ENCODE measurements at places on chromosomes 7 and 10.

- peaks cover 3% of the 10 kb centered on the region for H3K27me3 ChIP-seq
- H3K4me3 ChIP-seq = no peak overlapping the region
- H3K4me1 ChIP-seq = no peaks in the 10 kb centered on the region
- H3K36me3 ChIP-seq = no peaks in the 10 kb centered on the region
- no peak for DNase-seq
- H3K27ac ChIP-seq = no peak overlapping the region
Observed at GRCh38 chr7:142196066-142196840, 61.6 kb downstream of the PRSS58 start.

DNA sequence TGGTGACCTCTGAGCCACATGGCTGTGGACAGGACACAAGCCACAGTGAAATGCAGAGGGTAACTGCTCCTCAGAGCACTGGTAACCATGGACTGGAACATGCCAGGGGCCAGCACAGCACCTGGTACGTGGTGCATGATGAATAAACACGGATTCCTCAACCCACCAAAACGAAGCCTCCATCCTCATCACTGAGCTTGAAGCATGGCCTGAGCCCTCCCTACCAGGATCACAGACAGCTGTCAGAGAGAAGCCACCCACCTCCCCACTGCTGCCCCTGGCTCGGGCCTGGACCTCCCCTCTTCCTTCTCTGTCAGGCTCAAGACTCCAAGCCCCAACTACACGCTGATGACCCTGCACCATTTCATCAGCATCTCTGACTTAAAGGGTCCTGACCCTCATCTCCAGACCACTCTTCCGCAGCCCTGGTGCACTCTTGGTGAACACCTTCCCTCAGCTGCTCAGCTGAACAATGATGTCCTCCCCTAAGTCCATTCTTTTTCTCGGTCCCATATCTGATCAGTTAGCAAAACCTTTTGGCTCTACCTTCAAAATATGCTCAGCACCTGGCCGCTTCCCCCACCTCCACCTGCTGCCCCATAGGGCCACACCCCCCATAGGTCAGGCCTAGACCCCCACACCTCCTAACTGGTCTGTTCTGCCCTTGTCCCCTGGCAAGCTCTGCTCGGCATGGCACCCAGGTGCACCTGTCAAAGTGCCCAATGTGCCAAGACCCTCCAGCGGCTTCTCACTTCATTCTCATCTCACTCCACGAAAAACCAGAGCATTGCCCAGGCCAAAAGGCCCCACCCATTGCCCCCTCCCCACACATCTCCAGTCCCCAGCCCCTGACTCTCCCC, 141.1 kb downstream of the MAPK8 start:
- no peaks in the 10 kb centered on the region for H3K36me3 ChIP-seq
- no peak for DNase-seq
- no peak overlapping the region for H3K27ac ChIP-seq
- H3K4me1 ChIP-seq = no peaks in the 10 kb centered on the region
- no peak overlapping the region for H3K4me3 ChIP-seq

- H3K27ac ChIP-seq = no peak overlapping the region
- peaks cover 16% of the 10 kb centered on the region for H3K4me1 ChIP-seq
- H3K36me3 ChIP-seq = peaks cover 2% of the 10 kb centered on the region
- no peak overlapping the region for H3K4me3 ChIP-seq
Observed at GRCh38 chr10:90224791-90225566, 523.6 kb downstream of the KIF20B start.

DNA sequence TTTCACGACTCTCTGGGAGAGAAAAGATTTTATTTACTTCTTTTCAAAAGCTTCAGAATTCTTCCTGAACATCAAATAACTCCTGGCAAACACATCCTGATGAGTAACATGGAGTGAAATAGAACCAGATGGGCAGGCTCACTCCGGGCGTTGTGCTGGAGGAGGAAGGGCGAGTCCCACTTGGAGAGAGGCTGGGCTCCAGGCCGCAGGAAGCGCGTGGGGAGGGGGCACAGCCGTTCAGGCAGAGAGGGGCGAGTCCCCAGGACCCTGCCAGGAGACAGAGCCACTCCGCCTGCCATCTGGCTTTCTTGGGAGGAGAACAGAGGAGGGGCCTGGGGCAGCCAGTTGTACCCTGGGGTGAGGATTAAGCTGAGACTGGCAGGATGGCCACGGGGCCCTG, 265.9 kb upstream of the ZMIZ1 start:
- no peak for DNase-seq
- no peak overlapping the region for H3K27ac ChIP-seq
- no peaks in the 10 kb centered on the region for H3K36me3 ChIP-seq
- no peaks in the 10 kb centered on the region for H3K4me1 ChIP-seq

GRCh38 chr7:38451840-38452239, 178.4 kb upstream of the TARP start:
- H3K36me3 ChIP-seq = no peaks in the 10 kb centered on the region
- no peak for DNase-seq
- H3K4me1 ChIP-seq = peaks cover 4% of the 10 kb centered on the region
- H3K4me3 ChIP-seq = no peak overlapping the region
- H3K27ac ChIP-seq = no peak overlapping the region

DNA sequence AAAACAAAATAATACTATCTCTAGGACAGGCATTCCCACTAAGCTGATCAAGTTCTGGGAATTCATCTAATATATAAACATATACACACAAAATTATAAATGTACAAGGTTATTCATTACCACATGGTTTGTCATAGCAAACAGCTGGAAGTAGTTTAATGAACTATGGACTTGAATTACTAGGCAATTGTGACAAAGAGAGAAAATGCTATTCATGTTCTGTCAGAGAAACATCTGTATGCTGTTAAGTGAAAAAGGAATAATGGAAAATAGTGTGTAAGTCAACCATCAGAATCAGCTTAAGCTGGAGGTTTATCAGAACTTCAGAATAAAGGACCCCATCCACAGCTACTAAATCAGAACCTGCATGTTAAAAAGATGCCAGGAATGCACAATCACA, 2.8 kb downstream of the ZNF248 start:
- DNase-seq = no peak
- H3K4me3 ChIP-seq = no peak overlapping the region
- H3K36me3 ChIP-seq = peaks cover 24% of the 10 kb centered on the region
- peaks cover 2% of the 10 kb centered on the region for H3K27me3 ChIP-seq
- no peak overlapping the region for H3K27ac ChIP-seq

DNA sequence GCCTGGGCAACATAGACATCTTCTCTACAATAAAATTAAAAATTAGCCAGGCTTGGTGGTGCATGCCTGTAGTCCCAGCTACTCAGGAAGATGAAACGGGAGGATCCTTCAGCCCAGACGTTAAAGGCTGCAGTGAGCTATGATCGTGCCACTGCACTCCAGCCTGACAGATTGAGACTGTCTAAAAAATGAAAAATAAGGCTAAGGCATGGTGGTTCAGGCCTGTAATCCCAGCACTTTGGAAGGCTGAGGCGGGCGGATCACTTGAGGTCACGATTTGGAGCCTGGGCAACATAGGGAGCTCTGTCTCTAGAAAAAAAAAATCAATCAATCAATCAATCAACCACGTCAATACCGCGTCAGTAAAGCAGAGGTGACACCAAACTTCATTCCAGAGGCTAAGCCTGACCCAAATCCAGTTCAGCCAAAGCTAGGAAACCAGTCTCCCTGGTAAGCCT, 31.1 kb downstream of the MRPS24 start:
- no peak overlapping the region for H3K27ac ChIP-seq
- DNase-seq = no peak
- H3K27me3 ChIP-seq = peaks cover 5% of the 10 kb centered on the region
- peaks cover 7% of the 10 kb centered on the region for H3K36me3 ChIP-seq

GRCh38 chr7:129169686-129170440, 18.6 kb upstream of the SMO start:
- H3K36me3 ChIP-seq = peaks cover 4% of the 10 kb centered on the region
- no peaks in the 10 kb centered on the region for H3K27me3 ChIP-seq
- peak overlapping the region; percentile 46 for H3K27ac ChIP-seq
- DNase-seq = peak; percentile 33
- peaks cover 22% of the 10 kb centered on the region for H3K4me1 ChIP-seq

DNA sequence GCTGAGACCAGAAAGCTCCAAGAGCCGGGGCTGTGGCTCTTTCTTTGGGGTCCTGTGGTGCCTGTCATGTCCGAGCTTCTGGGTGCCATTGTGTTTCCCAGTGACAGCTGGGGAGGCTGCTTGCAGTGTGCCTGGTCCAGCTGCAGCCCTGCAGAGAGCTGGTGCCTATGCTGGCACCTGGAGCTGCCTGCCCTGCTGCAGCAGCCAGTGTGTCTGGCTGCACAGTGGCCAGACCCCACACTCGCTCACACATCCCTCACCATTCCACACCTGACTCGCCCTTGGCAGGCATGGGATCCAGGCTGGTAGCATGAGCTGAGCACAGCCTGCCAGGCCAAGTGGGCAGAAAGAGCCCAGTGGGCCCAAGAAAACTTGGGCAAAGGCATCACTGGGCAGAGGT, 635.1 kb upstream of the SEMA3D start:
- no peaks in the 10 kb centered on the region for H3K36me3 ChIP-seq
- DNase-seq = no peak
- no peak overlapping the region for H3K27ac ChIP-seq
- no peak overlapping the region for H3K4me3 ChIP-seq
- no peaks in the 10 kb centered on the region for H3K27me3 ChIP-seq
- H3K4me1 ChIP-seq = no peaks in the 10 kb centered on the region

DNA sequence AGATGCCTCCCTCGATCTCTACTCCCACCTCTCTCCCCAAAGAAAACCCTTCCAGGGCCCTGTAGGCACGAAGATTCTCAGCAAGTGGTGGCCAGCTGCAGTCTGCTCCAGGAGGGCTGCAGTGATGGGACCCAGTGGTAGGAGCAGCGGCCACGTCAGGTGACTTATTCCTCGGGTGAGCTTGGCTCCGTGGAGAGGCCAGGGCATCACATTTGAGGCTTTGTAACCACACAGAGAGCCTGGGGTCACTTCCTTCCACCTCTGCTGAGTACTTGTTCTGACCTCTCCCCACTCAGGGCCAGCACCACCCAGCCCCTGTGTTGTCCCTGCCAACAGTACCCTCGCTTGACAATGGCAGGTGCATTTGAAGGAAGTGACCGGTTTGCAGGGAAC, 17.9 kb upstream of the EN2 start:
- H3K27ac ChIP-seq = no peak overlapping the region
- no peaks in the 10 kb centered on the region for H3K4me1 ChIP-seq
- H3K36me3 ChIP-seq = no peaks in the 10 kb centered on the region
- H3K4me3 ChIP-seq = no peak overlapping the region
- no peak for DNase-seq

DNA sequence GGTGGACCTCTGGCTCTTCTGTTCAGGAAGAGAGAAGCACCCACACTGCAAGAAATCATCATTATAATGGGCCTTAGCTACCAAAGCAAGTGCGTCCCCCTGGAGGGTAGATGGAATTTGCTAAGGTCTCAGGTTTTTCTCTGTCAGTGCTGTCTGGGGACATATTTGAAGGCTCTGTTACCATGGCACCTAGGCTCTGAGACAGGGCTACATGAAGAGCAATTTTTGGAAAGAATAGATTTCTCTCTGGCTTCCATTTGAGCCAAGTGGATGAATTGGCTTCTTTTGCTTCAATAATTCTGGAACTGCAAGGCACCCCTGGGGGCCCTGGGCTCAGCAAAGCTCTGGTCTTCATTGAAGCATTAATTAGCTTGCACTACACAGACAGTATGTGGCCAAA, 349.1 kb upstream of the GALNT17 start:
- no peak overlapping the region for H3K4me3 ChIP-seq
- peaks cover 4% of the 10 kb centered on the region for H3K4me1 ChIP-seq
- H3K27ac ChIP-seq = no peak overlapping the region
- no peaks in the 10 kb centered on the region for H3K27me3 ChIP-seq

DNA sequence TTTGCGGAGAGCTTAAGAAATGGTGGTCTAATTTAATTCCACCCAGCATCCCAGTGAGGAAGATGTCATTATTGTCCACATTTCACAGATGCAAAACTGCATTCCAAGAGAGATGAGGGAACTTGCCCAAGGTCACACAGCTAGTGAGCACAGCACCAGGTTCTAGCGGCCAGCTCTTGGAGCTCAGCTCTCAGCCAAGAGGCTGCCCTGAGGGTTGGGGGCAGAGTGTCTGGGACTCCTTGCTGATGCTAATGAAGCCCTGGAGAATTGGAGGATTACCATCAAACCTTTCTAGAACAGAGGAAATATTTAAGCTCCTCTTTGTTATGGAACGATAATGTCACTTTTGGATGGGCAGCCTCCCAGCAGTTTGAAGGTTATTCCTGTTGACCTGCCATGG, 48.0 kb downstream of the PLPP4 start:
- no peaks in the 10 kb centered on the region for H3K36me3 ChIP-seq
- H3K27me3 ChIP-seq = no peaks in the 10 kb centered on the region
- H3K4me1 ChIP-seq = no peaks in the 10 kb centered on the region
- no peak overlapping the region for H3K27ac ChIP-seq
- no peak for DNase-seq

DNA sequence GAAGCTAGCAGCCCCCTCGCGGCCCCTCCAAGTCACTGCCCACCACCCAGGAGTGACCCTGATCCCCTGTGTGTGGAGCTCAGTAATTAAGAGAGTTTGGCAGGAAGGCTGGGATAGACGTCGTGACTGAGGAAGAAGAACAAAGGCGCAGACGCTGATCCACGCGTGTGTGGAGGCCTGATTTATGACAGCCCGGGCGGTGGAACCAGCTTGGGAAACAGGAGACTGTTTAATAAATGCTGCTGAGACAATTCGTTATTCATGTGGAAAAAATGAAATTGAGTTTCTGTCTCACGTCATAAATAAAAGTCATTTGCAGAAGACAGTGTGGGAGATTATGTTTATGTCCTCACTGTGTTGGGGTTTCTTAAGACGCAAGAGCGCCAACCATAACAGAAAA, 130.8 kb downstream of the ELFN1 start:
- peaks cover 1% of the 10 kb centered on the region for H3K27me3 ChIP-seq
- no peak overlapping the region for H3K27ac ChIP-seq
- no peak for DNase-seq
- no peak overlapping the region for H3K4me3 ChIP-seq
- H3K36me3 ChIP-seq = no peaks in the 10 kb centered on the region
- H3K4me1 ChIP-seq = no peaks in the 10 kb centered on the region

- peaks cover 15% of the 10 kb centered on the region for H3K4me1 ChIP-seq
- H3K27me3 ChIP-seq = peaks cover 88% of the 10 kb centered on the region
- H3K36me3 ChIP-seq = no peaks in the 10 kb centered on the region
- peak overlapping the region; percentile 67 for H3K4me3 ChIP-seq
- DNase-seq = no peak
- peak overlapping the region; percentile 66 for H3K27ac ChIP-seq
Observed at GRCh38 chr7:27242154-27242553, 448 bp upstream of the EVX1 start.

DNA sequence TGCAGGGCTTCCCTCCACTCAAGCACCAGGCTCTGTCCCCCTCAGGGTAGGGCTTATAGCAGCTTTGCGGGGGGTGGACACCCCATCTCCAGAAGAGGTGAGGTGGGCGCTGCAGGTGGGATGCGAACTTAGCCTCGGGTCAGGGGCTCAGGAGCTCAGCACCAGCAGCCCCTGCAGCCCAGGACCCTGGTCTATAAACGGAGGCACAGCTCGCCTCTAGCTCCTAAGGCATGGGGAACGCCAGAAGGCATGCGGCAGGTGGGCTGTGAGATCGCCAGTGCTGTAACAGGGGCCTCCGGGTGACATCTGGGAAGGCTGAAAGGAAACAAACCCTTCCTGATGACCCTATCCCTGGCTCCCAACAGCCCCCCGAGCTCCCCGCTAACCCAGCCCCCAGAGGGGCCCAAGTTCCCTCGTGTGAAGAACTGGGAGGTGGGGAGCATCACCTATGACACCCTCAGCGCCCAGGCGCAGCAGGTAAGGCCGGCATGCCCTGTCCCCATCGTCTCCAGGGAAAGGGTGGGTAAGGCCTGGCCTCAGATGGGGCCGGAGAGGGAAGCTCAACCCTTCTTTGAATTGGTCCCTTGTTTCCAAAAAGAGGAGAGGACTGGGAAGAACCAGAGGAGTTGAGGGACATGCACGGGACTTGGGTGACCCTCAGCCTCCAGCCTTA, 4.2 kb downstream of the NOS3 start:
- peaks cover 4% of the 10 kb centered on the region for H3K27me3 ChIP-seq
- DNase-seq = no peak
- no peak overlapping the region for H3K27ac ChIP-seq
- H3K4me1 ChIP-seq = peaks cover 21% of the 10 kb centered on the region
- H3K4me3 ChIP-seq = no peak overlapping the region
